Activated CD4-positive, alpha-beta memory T cell treated with anti-CD3 and anti-CD28 coated beads for 36 hours (primary cell): ENCODE measurements at places on chromosomes 2 and 18. TPM values are rescaled to one million over a fixed set of nuclear protein-coding genes. Genes with fewer than 3 reads are reported as not detected.

DNA sequence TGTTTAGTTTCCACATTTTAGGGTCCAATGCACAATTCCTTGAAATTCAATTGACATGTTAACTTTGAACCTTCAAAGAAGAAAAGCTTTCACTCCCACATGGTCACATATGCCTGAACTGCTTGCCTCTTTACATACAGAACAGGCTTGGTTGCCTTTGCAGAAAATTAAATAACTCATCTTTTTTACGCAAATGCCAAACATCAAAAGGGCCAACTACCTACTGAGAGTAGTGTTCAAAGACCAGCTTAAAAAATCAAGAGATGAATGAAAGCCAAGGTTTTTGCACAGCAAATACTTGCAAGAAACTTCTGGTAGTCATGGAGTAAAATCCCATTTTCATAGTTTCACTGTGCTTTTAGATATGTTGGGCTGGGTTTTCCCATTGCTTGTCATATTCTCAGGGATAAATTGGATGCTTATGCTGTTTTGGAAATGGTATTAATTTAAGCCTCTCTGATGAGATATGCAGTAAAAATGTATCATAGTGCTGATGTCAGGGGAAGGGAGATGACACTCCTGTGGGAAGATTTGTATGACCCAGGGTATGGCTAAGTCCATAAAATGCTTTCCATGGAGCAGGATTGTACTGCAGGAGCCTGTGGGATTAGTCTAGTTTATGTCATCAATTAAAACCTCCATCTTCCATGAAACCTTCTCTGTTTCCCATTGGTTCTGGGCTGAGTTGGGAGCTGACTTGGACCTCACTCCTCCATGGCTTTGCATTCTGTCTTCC, 60.6 kb upstream of the DARS1 start:
- DNase-seq, result no peak

The LRRC30 gene
- total RNA-seq, result not detected

The ONECUT2 gene
- not detected for total RNA-seq

The PROKR1 gene
- total RNA-seq, result not detected
